ENCODE measurements at places on chromosomes 5 and 9. TPM values are rescaled to one million over a fixed set of nuclear protein-coding genes. Genes with fewer than 3 reads are reported as not detected.

The CDH10 gene
- not detected for total RNA-seq

- no peaks in the 10 kb centered on the region for H3K27me3 ChIP-seq
- no peak overlapping the region for H3K27ac ChIP-seq
- no peak for DNase-seq
Measured at GRCh38 chr5:665956-666711, 27.0 kb downstream of the TPPP start.

The CENPH gene
- 5.0 TPM for total RNA-seq

The ITGA2 gene
- 2.7 TPM for total RNA-seq

The GADD45G gene
- 0.88 TPM for total RNA-seq

- H3K27me3 ChIP-seq: no peaks in the 10 kb centered on the region
- DNase-seq: peak; percentile 88
- peaks cover 27% of the 10 kb centered on the region for H3K36me3 ChIP-seq
- peaks cover 13% of the 10 kb centered on the region for H3K4me1 ChIP-seq
- H3K4me3 ChIP-seq: peak overlapping the region; percentile 11
Measured at GRCh38 chr9:95044731-95045508, 272.6 kb downstream of the FANCC start.

The SHC3 gene
- total RNA-seq: 0.36 TPM

The PCDHA1 gene
- total RNA-seq: not detected

The CERCAM gene
- total RNA-seq: 195 TPM

Measured in osteoblast (primary cell).